Ureter (tissue), 1 donor: ENCODE measurements at places on chromosomes 4 and X.

DNA sequence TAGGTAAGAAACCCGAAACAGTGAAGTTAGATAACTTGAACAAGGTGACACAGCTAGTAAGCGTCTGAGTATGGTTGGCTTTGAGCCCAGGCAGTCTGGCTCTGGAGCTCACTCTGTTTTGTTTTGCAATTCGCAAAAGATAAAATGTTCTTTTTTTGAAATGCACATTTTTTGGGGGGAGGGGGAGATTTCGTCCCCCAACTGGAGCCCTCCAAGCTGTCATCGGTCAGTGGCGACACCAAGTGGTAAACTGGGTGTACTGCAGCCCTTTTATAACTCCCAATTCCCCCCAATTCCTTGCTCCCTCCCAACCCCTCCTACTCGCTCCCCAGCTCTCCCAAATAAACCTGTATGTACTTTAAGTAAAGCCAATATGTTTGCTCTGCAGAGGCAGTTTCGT lies 2.8 kb upstream of the CLCN5 start:
- peak; percentile 52 for DNase-seq

DNA sequence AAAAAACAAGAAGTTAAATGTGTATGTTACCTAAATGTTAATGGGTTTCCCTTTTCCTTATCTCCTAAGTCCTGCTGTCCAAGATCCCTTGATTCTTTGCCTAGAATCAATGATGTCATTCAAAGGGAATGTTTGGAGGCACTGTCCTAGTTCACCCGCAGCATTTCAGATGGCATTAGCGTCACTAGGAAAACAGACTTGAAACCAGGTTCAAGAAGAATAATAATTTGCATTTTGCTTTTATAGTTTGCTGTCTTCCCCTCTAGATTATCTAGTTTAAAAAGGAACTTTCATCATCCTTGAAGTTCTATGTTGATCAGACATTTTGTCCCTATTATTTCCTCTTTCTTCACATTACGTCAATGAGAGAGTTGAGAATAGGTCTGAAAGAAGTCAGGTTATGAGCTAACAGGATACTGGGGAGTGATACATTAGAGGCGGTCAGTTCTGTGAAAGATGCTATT lies 234.1 kb upstream of the PGRMC2 start:
- DNase-seq, result no peak

- no peak for DNase-seq
These were observed 10.6 kb upstream of the IRAK1 start for GRCh38 chrX:154030266-154030665.

DNA sequence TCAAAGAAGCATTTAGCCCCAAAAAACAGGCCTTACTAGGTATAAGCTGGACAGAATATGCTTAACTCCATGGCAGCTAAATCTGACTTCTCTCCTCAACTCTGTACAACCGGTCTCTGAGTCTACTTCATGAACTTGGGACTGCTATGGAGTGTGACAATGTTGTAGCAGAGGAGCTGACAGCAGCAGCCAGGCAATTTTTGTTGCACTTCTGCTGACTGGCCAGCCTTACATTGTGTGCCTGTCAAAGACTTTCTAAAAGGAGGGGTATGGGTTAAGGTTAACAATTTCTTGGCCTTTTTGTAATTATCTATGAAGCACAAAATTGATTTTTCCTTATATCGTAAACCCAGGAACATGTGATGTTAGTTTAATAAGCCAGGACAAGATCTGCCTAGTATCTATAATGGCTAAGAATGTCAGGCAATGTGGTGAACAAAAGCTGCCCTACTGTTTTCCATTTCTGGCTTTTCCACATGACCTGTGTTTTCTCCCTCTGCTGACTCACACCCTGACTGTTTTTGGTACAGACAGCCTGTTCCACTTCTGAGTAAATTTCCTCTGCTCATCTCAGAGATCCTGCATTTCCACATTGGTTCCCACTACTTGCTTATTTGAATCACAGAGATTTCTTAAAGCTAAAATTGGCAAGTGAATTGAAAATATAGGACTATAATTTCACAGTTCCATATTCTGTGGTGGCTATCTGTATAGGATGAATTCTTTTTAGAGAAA lies 9.3 kb downstream of the NOX1 start:
- DNase-seq, result no peak

DNA sequence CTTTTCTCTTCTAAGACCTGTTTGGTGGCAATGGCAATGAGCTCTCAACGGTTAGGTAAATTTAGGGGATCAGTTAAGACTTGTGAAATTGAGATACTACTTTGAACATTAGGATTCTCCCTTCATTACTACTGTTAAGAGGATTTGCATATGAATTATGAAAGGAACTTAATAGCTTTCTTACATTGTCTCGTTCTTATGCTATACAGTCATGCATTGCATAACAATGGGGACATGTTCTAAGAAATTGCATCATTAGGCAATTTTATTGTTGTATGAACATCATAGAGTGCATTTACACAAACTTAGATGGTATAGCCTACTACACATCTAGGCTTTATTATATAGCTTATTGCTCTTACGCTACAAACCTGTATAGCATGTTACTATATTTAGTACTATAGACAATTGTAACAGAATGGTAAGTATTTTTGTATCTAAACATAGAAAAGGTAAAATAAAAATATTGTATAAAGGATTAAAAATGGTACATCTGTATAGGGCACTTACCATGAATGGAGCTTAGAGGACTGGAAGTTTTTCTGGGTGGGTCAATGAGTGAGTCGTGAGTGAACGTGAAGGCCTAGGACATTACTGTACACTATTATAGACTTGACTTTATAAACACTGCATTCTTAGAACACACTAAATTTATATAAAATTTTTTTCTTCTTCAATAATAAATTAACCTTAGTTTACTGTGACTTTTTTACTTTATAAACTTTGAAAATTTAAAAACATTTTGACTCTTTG lies 62.5 kb downstream of the PAQR3 start:
- DNase-seq, result no peak

- no peak for DNase-seq
These were observed 907.8 kb downstream of the STPG2 start for GRCh38 chr4:97235521-97235920.

DNA sequence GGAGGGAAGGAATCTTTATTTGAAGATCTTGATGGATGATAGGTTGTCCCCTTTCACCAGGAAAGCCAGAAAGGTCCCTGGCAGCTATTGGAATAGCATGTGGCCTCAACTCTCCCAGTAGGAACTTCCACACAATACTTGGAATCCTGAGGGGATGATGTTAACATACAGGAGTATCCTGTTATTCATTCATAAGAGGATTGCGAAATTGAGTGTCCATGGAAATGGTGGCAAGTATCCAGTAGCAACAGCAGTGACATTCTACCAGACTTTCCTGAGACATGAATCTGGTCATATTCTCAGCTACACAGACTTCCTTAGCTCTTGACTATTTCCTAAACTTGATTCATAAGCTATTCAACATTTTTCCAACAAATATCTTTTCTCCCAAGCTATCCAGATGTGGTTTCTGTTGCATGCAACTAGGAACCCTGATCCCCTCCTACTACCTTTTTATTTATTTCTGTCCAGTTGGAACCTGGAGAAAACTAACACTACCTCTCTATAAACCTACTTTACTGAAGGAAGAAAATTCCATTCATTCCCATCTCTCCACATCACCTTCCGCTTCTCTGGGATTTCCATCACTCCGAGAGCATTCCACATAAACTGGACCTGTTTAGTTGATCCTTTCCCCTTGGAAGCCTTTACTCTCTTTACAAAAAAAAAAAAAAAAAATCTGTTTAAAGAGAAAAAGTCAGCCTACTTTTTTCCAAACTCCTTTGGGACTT lies 101.8 kb downstream of the ANXA5 start:
- DNase-seq, result no peak

DNA sequence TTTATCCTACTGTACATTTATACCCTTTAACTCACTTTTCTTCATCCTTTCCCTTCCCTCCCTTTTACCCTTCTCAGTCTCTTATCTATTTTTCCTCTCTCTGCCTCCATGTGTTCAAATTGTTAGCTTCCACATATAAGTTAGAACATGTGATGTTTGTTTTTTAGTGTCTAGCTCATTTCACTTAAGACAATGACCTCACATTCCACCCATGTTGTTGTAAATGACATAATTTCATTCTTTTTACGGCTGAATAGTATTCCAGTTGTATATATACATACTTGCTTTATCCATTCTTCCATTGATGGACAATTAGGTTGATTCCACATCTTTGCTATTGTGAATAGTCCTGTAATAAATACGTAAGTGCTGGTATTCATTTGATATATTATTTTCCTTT lies 7.3 kb upstream of the CXCL3 start:
- no peak for DNase-seq

DNA sequence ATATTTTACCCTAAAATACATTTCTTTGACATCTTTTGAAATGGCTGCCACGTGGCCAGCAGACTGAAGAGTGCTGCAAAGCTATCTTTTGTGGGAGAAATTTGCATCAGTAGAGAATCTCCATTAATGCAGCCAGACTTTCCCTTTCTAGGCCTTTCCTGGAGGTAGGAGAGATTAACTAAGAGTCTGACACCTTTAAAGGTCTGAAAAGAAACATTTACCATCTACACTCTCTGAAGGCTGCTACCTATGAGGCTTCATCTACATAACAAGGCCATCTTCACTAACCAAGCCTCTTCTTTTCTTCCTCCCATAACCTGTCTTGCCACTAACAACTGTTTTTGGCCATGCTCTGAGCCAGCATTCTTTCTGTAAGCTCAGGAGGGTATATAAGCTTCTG lies 17.8 kb upstream of the SPRY1 start:
- DNase-seq, result no peak

- no peak for DNase-seq
These were observed 95.7 kb upstream of the AFAP1 start for GRCh38 chr4:8035371-8035780.

DNA sequence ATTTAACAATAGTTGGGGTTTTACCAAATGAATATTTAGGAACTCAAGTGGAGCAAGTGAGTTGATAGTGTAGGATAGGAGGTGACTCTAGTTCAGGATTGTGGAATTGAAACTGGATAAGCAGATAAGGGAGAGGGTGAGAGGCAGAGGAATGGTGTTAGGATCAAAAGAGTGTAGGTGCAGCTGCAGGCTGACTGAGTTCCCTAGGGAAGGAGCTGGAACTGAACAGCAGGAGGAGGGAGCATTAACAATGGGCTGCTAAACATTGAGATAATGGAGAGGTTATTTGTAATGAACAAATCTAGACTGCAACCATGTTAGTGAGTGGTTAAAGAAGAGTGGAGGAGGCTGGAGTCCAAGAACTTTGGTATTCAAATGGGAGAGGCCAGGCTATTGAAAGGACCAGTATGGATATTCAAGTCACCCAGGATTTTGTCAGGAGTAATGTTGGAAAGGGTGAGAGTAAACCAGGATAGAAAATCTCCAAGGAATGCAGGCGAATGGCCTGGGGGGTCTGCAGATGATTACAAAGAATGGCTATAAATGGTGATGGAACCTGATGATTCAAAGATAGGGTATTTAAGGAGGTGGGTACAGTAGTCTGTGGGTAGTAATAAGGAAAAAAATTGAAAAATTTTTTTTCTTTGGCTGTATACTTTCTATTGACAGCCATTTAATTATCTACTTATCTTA lies 497.1 kb upstream of the TENM3 start:
- DNase-seq, result no peak

GRCh38 chrX:41022566-41022965 lies 62.7 kb upstream of the USP9X start:
- no peak for DNase-seq

DNA sequence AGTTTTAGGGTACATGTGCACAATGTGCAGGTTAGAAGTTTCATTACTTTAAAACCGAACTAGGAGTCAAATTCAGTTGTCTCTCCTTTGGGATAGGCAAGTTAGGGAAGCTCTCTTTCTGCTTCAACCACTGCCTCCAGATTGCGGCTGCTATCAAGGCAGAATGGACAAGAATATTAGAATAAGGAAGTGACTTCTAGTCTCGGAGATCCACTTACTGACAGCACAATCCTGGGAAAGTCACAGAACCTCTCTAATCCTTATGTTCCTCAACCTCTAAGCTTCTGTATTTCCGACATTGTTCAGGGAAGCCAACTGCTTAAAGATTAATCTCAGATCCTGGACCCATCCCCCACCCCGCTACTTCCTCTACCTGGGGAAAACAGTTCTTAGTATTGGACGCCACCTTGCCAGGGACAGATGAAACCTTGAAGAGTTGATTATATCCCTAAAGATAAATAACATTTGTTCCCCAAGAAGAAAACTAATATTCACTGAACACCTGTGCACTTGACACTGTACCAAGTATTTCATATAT lies 2.1 kb downstream of the NUP62CL start:
- no peak for DNase-seq

DNA sequence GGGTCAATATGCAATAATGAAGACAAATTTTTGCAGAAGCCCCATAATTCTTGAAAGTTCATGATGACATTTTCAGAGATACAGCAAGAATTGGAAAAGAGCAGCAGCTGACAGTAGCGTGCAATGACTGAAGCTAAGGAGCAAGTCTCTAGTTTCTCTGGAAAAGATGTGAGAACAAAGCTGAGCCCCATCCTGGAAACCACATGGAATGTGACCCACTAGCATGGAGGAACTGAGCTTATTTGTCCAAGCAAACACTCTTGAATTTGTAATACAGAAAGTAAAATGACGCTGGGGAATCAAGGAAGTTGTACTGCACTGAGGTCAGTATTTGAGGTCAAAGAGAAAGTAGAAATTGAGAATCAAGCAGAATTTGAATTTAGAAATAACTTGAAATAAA lies 1447.2 kb downstream of the FSTL5 start:
- DNase-seq, result no peak

DNA sequence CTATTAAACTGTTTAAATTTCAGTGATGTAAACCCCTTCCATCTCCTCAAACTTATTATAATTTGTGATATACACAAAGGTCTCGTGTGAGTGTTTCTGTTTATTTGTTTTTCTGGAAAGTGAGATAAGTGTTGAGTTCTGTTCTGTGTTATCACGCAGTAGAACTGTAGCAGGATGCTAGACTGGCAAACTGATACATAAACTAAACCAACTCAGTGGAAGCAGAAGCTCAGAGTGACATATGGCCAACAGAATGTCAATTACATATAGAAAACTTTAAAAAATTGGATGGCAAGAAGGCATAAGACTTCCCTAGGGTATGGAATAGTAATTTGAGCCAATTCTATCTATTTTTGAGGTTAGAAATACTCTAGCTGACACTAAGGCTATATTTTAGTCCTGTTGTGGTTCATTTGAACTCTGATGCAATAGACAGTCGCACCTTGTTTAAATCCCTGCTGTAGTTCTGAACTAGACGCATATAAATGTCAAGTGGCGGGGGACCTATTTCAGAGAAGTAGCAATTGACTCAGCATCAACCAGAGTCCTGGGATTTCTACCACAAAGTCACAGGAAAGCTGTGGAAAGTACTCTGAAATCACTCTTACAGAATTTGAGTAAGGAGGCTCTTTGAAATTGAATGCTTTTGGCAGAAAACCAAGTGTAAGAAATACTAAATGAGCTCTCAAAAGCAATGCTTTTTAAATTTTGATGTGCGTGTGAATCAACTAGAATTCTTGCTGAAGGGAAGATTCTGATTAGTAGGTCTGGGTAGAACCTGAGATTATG lies 294.4 kb downstream of the INPP4B start:
- no peak for DNase-seq

DNA sequence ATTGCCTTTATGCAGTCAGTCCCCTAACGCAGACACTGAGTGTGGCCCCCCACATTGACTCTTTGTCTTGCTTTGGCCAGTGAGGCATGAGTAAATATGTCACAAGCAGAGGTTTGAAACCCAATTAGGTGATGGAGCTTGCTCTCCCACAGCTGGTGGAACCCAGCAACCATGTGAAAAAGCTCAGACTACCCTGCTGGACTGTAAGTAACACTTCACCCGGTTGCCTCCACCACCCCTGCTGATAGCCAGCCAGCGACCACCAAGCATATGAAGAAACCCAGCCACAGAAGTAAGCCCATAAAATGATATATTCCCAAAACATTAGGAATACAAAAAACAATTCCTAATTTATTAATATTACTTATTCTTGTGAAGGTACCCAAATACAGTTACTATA lies 21.6 kb upstream of the PDCL2 start:
- DNase-seq, result no peak
